Small intestine (tissue), 16 donors: ENCODE measurements at places on chromosomes 6 and 20. TPM values are rescaled to one million over a fixed set of nuclear protein-coding genes. Genes with fewer than 3 reads are reported as not detected.

DNA sequence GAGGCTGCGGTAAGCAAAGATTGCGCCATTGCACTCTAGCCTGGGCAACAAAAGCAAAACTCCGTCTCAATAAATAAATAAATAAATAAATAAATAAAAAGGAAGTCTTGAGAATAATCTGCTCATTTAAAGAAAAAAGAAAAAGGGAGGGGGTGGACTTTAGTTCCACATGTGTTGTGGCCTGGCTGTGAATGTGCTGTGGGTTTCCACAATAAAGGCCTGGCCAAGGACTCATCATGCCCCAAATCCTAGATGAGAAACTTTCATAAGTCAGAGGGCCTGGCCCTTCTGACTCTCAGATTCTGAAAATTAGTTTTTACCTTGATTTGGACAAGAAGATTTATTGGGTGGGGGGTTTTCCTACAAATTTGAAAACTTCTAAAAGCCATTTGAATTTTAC is 48.4 kb downstream of the RIOK1 start:
- no peaks in the 10 kb centered on the region for H3K4me1 ChIP-seq
- no peak for DNase-seq
- no peaks in the 10 kb centered on the region for H3K27me3 ChIP-seq
- no peaks in the 10 kb centered on the region for H3K36me3 ChIP-seq

GRCh38 chr6:88574651-88575050 is 388.8 kb downstream of the RNGTT start:
- H3K27ac ChIP-seq, result no peak overlapping the region
- no peak overlapping the region for H3K4me3 ChIP-seq
- no peaks in the 10 kb centered on the region for H3K36me3 ChIP-seq
- no peaks in the 10 kb centered on the region for H3K27me3 ChIP-seq
- DNase-seq, result no peak
- no peaks in the 10 kb centered on the region for H3K4me1 ChIP-seq

The TREM2 gene
- 0.16 TPM for polyA plus RNA-seq

The CLDN20 gene
- not detected for polyA plus RNA-seq

The FAM217A gene
- polyA plus RNA-seq, result not detected

DNA sequence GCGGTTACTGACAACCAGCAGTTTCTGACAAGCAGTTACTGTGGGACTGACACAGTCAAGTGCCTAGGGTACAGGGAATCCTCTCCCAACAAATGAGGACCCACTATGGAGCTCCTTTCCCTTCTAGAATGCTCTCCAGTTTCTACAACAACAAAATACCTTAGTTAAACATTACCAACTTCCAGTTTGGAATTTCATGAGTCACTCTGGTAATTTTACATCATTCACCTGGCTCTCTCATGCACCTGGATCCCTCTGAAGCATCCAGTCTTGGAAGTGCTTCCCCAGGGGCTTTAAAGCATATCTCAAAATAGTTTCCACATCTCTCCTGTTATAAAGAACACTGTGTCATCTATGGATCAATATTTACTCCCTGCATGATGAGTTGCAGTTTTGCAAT is 286.7 kb upstream of the SPTLC3 start:
- H3K27ac ChIP-seq, result no peak overlapping the region
- no peaks in the 10 kb centered on the region for H3K27me3 ChIP-seq
- H3K4me1 ChIP-seq, result no peaks in the 10 kb centered on the region
- no peak for DNase-seq
